ENCODE measurements at places on chromosomes 3 and 15. TPM values are rescaled to one million over a fixed set of nuclear protein-coding genes. Genes with fewer than 3 reads are reported as not detected.

Gene TM6SF1
- 0.69 TPM for total RNA-seq

Gene IL12A
- total RNA-seq, result not detected

Gene ELL3
- total RNA-seq, result 6.8 TPM

GRCh38 chr3:21020681-21021080, 730.3 kb downstream of the ZNF385D start:
- H3K27me3 ChIP-seq, result no peaks in the 10 kb centered on the region
- DNase-seq, result no peak
- H3K36me3 ChIP-seq, result no peaks in the 10 kb centered on the region
- no peak overlapping the region for H3K27ac ChIP-seq
- no peak overlapping the region for H3K4me3 ChIP-seq
- no peaks in the 10 kb centered on the region for H3K4me1 ChIP-seq

GRCh38 chr3:188746291-188746783, 425.4 kb upstream of the TPRG1 start:
- H3K4me3 ChIP-seq, result no peak overlapping the region
- no peaks in the 10 kb centered on the region for H3K27me3 ChIP-seq
- no peak overlapping the region for H3K27ac ChIP-seq

- no peak overlapping the region for H3K27ac ChIP-seq
- DNase-seq, result no peak
- H3K4me1 ChIP-seq, result no peaks in the 10 kb centered on the region
- H3K36me3 ChIP-seq, result no peaks in the 10 kb centered on the region
- H3K27me3 ChIP-seq, result no peaks in the 10 kb centered on the region
Observed at GRCh38 chr3:153257673-153258351, 95.8 kb downstream of the RAP2B start.

DNA sequence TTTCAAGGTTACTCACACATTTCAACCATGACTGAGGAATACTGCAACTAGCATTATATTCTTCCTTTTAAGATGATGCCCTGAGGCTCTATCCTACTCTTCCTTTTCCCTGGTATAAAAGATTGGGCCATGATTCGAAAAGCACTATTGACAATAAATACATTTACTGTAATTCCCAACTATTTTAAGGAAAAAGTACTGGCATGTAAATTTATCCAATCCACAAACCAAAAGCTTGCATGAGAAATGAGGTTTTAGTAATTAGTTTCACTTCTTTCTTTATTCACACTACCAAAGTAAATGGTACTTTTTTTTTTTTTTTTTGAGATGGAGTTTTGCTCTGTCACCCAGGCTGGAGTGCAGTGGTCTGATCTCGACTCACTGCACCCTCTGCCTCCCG, 310.2 kb downstream of the LRRC3B start:
- no peak overlapping the region for H3K4me3 ChIP-seq
- no peaks in the 10 kb centered on the region for H3K27me3 ChIP-seq
- no peaks in the 10 kb centered on the region for H3K4me1 ChIP-seq
- H3K36me3 ChIP-seq, result no peaks in the 10 kb centered on the region

- no peak for DNase-seq
- no peak overlapping the region for H3K4me3 ChIP-seq
- no peak overlapping the region for H3K27ac ChIP-seq
- 0 out of 2 replicates have a peak, but pooled peaks cover 2% of the 10 kb centered on the region for H3K27me3 ChIP-seq
Observed at GRCh38 chr3:108538083-108538482, 27.7 kb upstream of the MYH15 start.
